Activated CD4-positive, CD25-positive, alpha-beta regulatory T cell treated with anti-CD3 and anti-CD28 coated beads, Interleukin-2, amount 50 U/mL, for 16 hours (primary cell): ENCODE measurements at places on chromosomes 6 and 20.

GRCh38 chr6:170438402-170438753, 114.7 kb downstream of the PSMB1 start:
- DNase-seq = no peak

- DNase-seq = no peak
Measured at GRCh38 chr6:152682141-152682540, 15.6 kb upstream of the MYCT1 start.

DNA sequence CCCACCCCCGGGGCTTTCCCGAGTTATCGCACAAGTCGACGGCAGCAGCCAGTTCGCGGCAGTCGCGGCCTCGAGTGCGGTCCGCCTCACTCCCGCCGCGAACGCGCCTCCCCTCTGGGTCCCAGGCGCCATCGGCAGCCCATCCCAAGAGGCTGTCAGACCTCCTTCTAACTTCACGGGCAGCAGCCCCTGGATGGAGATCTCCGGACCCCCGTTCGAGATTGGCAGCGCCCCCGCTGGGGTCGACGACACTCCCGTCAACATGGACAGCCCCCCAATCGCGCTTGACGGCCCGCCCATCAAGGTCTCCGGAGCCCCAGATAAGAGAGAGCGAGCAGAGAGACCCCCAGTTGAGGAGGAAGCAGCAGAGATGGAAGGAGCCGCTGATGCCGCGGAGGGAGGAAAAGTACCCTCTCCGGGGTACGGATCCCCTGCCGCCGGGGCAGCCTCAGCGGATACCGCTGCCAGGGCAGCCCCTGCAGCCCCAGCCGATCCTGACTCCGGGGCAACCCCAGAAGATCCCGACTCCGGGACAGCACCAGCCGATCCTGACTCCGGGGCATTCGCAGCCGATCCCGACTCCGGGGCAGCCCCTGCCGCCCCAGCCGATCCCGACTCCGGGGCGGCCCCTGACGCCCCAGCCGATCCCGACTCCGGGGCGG, 1.6 kb downstream of the GNAS start:
- DNase-seq = no peak

DNA sequence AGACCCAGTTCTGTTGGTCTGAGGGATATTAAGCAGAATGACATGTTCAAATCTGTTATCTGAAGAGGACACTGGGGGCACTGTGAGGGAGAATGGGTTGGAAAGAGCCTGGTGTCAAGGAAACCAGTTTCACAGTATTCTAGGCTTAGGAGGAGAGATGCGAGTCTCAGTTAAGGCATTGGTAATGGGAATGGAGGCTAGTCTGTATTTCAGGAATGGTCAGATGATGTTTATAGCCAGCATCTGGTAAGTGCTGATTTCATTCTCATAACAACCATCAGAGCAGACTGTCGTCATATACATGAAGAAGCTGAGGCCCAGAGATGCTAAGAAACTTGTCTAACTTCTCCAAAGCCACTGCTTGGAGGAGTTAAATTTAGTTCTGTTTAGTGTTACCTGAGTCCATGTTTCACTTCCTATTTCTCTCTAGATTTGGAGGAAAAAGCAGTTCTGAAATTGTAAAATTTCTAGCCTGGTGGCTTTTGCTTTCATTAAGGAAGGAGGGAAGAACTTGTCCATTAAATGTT, 242.0 kb downstream of the ARID1B start:
- DNase-seq = no peak

- no peak for DNase-seq
Measured at GRCh38 chr20:17334932-17335331, 108.1 kb downstream of the PCSK2 start.
